Activated naive CD4-positive, alpha-beta T cell treated with anti-CD3 and anti-CD28 coated beads for 36 hours (primary cell): ENCODE measurements at places on chromosomes 4 and X.

DNA sequence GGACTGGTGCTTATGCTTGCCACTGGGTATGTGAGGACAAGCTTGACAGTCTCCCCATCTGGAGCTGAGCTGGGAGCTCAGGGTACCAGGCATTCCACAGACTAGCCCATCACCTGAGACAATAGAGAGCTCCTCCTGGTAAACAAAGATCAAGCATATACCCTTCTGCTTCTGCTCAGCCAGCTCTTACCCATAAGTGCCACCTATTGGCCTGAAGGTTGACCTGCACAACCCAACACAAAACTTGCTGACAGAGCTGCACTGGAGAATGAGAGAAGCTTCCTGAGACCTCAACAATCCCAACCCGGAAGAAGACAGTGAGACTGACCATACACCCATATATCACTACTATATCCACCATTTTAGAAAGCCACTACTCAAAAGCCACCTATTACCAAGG, 1049.2 kb upstream of the INTU start:
- no peak for DNase-seq

DNA sequence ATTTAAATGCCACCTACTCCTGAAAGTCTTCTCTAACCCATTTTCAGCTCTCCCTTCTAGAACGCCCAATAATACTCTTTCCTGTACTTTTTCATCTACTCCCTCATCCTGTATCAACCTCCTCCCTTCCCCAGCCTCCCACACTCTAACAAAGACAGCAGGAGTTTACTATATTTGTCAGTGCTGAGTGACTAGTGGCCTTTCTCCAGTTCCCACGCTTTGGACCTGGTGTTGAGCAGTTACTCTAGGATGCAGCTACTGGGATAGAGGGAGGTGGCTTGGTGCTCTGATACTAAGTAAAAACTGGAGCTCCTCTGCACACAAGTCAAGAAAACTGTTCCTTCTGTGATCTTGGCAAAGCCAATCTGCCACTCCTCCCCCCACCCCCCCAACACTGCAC, 36.1 kb upstream of the KLHL13 start:
- no peak for DNase-seq

DNA sequence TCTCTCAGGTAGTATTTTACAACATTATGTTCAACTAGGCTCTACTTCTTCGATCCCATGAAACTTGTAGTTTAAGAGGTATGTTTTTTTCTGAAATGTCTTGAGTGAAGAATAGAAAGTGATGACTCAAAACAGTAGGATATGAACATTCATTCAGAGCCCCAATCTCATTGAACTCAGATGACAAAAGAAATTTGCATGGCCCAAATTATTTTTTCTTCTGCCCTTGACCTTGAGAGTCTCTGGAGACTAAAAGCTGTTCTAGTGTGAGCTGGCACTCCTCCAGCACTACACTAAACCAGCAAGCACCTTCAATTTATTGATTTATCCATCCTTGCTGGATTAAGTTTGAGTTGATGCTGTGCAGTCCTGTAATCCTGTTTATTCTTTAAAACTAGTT, 4.0 kb downstream of the DCLK2 start:
- peak; percentile 9 for DNase-seq

GRCh38 chrX:38514016-38514854, 47.1 kb upstream of the TSPAN7 start:
- no peak for DNase-seq

DNA sequence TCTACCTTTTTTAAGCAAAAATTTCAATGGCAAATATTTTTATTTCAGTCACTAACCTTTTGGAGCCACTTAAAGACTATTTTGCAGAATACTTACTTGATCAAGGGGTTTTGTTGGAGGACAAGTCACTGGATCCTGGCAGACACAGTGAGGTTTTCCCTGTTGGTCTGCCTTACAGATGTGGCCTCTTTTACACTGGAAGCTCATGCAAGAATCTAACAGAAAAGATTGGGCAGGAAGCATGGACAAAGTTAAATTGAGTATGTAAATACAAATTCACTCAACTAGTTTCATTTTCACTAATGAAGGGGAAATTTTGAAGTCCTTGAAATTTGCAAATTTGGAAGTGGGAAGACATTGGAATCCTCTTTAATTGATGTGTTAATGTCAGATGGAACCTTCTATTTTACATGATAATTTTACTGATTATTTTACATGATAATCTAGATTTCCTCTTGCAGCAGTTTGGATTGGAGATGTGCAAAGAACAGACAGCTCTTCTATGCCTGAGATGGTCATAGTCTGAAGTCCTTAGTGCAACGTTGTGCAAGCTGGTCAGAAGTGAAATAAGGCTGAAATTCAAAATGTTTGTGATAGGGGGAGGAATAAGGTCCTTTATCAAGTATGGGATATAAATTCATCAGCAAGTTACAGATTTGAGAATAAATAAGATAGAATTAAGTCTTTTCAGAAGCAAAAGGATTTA, 38.4 kb downstream of the SPARCL1 start:
- no peak for DNase-seq

DNA sequence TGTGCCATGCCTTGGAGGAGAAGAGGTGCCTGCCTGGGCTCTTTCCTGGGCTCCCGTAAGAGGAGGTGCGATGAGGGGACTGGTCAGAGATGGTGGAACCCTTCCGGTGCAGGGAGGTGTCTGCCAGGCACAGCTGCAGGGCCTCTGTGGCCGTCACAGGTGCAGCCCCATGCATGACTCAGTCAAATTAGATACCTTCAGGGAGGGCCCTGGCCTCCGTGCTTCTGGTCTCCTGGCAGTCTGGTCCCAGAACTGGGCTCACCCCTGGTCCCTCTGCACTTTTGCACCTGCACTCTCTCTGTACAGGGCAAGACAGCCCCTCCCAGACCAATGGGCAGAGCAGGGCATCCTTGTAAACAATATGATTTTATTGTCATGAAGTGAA, 49.9 kb upstream of the LRPAP1 start:
- no peak for DNase-seq

DNA sequence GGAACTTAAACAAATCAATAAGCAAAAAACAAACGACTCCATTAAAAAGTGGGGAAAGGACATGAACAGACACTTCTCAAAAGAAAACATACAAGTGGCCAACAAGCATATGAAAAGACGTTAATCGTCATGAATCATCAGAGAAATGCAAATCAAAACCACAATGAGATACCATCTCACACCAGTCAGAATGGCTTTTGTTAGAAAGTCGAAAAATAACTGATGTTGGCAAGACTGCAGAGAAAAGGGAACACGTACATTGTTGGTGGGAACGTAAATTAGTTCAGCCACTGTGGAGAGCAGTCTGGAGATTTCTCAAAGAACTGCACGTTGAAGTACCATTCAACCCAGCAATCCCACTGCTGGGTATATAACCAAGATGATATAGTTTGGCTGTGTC, 23.7 kb downstream of the NEUROG2 start:
- DNase-seq: no peak

GRCh38 chr4:71941001-71941400, 90.8 kb upstream of the NPFFR2 start:
- DNase-seq: peak; percentile 4

DNA sequence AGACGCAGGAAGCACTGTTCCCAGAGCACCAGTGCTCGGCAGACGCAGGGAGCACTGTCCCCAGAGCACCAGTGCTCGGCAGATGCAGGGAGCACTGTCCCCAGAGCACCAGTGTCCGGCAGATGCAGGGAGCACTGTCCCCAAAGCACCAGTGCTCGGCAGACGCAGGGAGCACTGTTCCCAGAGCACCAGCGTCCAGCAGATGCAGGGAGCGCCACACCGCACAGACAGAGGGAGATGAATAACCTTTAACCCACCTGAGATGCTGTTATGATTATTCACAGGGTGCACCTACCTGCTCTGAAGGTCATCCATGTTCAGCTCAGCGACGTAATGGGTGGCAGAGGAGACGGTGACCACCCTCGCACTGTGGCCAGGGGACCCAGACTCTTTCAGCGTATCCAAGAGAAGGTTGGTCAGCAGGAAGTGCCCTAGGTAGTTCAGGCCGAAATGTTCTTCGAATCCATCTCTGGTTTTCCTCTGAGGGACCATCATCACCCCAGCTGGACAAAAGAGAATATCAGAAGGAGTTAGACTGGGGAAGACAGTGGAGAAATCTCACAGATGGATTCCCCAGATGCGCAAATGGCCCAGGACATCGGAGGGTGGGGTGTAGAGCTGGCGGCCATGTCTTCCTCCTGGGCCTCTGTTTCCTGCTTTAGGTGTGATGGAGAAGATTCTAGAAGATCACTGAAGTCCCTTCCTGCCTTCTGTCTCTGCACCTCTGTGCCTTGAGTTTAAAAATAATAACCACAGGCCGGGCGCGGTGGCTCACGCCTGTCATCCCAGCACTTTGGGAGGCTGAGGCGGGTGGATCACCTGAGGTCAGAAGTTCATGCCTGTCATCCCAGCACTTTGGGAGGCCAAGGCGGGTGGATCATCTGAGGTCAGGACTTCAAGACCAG, 234.1 kb downstream of the DHRSX start:
- DNase-seq: no peak

DNA sequence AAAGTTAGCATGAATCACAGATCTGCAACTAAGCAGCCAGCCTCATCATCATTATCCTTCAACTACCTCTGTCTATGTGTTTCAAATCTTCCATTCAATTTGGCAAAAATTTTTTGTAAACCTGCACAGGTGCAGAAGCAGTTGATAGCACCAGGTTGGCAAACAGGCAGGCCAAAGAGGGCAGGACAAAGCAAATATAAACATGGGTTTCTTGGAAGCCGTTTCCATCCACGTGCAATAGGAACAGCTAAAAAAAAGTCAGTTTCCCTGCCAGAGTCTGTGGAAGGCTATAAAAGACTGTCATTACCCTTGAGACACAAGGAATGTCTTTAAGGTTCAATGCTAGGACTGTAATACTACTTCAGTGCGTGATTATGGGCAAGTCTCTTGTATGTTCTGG, 253.2 kb downstream of the PDHA2 start:
- DNase-seq: no peak

DNA sequence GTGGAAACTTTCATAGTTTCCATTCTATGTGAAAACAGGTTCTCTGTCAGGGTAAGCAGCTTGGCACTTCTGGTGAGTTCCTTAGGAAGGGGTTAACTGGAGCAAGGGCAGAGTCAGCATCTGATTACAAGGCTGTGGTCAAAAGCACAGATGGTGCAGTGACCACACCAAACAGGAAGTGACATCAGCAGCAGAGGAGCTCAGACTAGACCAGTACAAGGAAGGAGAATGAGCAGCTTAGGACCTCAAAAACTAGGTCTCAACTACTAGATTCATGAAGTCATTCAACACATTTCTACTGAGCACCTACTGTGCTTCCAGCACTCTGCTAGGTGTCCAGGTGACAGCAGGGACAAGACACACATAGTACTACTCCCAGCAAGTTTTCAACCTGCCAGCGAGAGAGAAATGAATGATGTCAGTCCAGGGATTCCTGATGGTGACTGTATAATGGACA, 130.2 kb downstream of the AMELX start:
- DNase-seq: no peak

GRCh38 chr4:38530486-38530885, 133.5 kb upstream of the KLF3 start:
- DNase-seq: no peak

- no peak for DNase-seq
Measured at GRCh38 chr4:109648266-109648996, 54.8 kb downstream of the CASP6 start.

DNA sequence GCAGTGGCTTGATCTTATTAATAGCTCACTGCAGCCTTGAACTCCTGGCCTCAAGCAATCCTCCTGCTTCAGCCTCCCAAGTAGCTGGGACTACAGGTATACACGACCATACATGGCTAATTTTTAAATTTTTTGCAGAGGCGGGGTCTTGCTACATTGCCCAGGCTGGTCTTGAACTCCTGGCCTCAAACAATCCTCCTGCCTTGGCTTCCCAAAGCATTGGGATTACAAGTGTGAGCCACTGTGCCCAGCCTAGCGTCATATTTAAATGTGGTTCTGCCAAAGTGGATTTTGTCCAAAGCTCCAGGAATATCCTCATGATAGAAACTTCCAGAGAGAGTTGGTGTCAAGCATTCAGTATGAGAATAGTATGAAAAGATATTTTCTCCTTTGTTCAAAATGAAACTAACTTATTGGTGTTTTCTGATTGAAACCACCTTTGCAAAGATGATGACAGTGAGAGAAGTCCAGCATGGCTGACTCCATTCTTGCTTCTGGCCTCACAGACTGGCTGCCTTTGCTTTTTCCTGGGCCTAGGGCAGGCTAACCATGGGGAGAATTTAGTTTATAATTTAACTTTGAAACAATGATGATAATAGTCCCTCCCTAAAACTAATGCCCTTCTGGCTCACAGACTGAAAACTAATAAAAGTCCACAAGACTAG, 129.0 kb downstream of the C4orf51 start:
- DNase-seq: peak; percentile 19

- no peak for DNase-seq
Measured at GRCh38 chr4:97911236-97911906, 231.9 kb downstream of the STPG2 start.

- no peak for DNase-seq
Measured at GRCh38 chr4:113613503-113613902, 148.0 kb downstream of the CAMK2D start.

- DNase-seq: no peak
Measured at GRCh38 chr4:6755088-6755753, 27.3 kb upstream of the KIAA0232 start.

- DNase-seq: no peak
Measured at GRCh38 chr4:116926631-116927295, 158.6 kb downstream of the TRAM1L1 start.

GRCh38 chrX:48700951-48701653, 4.6 kb downstream of the SUV39H1 start:
- DNase-seq: no peak

DNA sequence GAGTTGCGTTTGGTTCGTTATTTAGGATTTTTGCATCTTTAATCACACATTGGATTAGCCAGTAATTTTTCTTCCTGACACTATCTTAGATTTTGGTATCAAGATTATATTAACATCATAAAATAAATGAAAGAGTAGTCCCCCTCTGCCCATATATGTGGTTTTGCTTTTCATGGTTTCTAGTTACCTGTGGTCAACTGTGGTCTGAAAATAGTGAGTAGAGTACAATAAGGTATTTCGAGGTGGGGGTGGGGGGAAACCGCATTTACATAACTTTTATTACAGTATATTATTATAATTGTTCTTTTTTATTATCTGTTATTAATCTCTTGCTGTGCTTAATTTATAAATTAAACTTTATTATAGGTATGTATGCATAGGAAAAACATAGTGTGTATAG, 152.4 kb downstream of the STIM2 start:
- DNase-seq: no peak

GRCh38 chr4:12382567-12382966, 953.9 kb upstream of the HS3ST1 start:
- DNase-seq: no peak

DNA sequence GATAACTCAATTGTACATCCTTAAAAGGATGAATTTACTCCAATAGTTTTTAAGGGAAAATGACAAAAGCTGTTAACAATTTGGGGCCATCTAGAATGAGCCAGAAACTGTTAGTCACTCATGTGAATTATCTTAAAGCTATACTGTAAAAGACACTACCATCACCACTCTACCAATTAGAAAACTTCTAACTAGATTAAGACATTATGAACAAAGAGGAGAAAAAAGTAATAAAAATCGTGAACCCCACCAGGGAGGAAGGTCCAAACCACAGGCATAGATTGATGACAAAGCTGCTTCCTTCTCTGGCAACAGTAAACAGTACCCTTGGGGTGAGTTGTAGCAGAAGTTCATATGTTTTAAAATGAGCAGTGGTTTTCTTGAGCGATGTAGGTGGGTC, 106.1 kb downstream of the PDGFC start:
- DNase-seq: no peak

GRCh38 chrX:96979766-96980165, 96.1 kb downstream of the RPA4 start:
- DNase-seq: no peak
